CD4-positive, alpha-beta T cell treated with Interleukin-12 subunit alpha and Interleukin-12 subunit beta, for 1 hour (primary cell): ENCODE measurements at places on chromosomes 11 and 22.

DNA sequence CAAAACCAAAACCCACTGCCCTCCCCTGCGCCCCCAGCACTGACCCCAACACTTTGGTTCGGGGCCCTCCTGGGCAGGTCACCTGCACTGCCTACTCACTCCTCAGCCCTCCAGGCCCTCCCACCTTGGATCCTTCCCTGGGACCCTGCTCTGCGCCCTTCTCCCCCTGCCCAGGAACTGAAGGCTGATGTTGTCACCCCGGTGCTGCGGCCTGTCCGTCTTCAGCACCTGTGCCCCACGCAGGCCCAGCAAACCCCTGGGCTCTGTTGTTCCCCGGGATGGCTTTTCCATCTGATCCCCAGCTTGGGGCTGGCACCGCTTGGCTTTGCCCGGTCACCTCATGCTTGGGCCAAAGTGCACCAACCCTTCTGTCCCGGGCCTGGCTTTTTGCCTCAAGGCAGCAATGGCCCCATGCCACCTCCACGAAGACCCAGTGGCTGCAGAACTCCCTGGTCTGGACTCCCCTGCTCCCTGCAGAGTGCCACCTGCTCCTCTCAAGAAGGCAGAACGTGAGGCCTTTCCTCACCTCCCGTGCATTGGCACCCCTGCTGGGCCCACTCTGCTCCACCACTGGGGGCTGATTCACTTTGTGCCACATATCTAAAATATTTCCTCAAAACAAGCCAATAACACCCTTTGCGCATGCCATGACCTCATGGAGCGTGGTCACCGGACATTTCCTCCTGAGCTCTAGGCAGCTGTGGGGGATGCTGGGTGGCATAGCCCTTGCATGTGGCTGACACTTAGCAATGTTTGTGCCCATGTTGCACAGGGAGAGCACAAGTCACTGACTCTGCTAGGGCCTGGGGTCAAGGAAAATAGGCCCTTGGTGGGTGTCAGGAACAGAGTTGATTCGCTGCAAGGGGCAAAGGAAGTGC is 8.8 kb downstream of the PPM1F start:
- DNase-seq = no peak

DNA sequence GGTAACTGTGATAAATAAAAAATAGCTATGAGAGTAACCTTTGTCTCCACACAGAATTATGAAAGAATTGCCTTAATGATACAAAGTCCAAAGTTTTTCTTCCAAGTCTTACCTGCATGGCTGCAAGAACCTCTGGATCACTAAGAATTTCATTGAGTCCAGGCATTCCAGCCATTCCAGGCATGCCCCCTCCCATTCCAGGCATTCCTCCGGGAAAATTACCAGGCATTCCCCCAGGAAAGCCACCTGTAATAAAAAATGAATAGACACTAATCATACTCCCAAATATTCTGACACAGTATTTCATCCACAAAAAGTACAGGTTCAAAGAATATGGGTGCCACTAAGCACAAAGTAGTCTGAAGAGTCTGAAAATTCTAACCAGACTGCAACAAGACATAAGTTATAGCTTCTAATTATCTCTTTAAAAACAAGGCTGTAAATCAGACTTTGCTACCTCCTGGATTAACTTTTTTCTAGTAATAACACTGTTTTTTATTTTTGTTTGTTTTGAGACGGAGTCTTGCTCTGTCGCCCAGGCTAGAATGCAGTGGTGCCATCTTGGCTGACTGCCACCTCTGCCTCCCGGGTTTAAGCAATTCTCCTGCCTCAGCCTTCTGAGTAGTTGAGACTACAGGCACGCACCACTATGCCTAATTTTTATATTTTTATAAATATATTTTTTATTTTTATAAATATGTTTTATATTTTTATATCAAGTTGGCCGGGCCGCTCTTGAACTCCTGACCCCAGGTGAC is 8.0 kb upstream of the SLC25A17 start:
- DNase-seq = no peak

DNA sequence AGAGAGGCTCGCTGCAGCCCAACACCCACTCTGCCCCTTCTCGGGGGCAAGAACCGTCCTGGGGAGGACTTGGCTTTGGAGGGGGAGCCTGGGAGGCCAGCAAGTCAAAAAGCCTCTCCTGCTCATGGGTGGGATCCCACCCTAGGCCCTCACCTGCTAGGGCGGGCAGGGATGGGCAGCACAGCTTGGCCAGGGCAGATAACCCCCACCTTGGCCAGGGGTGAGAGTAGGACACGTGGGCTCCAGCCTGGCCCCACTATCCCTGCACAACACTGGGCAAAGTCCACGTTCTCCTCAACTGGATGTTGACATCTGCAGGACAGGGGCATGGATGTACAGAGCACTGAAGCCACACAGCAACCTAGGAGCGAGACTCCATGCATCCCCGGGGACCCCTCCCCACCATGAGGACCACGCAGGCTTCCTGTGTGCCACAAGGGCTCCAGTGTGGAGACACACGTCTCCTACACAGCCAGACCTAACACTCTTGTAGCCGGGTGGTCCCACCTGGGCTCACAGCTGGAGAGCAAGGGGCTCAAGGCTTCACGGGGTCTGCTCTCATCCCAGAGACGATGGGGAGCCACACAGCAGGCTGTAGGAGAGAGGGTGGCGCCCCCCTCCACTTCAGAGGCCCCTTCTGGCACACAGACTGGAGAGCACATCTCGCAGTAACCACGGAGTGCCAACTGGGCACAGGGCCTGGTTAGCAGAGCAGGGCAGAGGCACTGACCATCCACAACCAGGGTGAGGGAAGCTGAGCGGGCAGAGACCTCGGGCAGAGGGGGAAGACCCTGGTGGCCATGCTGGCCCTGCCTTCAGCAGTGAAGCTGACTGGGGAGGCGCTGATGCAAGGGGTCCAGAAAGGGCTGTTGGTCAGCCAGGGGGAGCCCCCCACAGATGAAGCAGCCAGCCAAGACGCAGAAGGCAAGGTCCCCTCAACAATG is 171.1 kb downstream of the CRYBB2 start:
- no peak for DNase-seq

GRCh38 chr11:69361048-69361447 is 67.1 kb downstream of the MYEOV start:
- DNase-seq = no peak

GRCh38 chr11:100757646-100758045 is 70.6 kb downstream of the ARHGAP42 start:
- DNase-seq = no peak

DNA sequence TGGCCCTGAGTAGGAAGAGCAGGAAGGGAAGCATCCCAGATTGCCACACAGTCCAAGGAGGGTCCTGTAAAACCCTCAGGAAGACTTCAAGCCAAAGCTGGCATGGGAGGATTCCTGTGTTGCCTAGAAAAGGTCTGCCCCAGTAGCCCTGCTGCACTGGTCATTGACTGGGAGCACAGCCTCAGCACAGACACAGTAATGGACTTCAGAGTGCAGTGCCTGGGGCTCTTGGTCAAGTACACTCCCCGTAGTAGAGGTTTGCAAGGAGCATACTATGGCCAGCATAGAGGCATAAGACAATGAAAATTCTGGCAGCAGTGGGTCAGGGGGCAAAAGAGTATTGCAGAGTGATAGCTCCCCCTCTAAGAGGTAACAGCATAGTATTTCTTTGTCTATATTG is 36.2 kb upstream of the FJX1 start:
- DNase-seq = no peak
